ENCODE measurements at places on chromosomes 13 and 19. TPM values are rescaled to one million over a fixed set of nuclear protein-coding genes. Genes with fewer than 3 reads are reported as not detected.

Gene FCER2
- not detected for polyA plus RNA-seq

Gene CALR3
- 0.04 TPM for polyA plus RNA-seq

Gene EIF3K
- polyA plus RNA-seq, result 240 TPM

Gene TMEM150B
- not detected for polyA plus RNA-seq

Gene SELENOV
- polyA plus RNA-seq, result not detected

Gene NANOS3
- not detected for polyA plus RNA-seq

Gene DKKL1
- polyA plus RNA-seq, result not detected

Gene DAPK3
- 57.3 TPM for polyA plus RNA-seq

Gene PCDH17
- not detected for polyA plus RNA-seq

Gene KLC3
- polyA plus RNA-seq, result 15.3 TPM

Gene AP1M2
- 109 TPM for polyA plus RNA-seq
